Omental fat pad (tissue), 4 donors: ENCODE measurements at places on chromosomes 7 and 10.

- DNase-seq = no peak
Measured at GRCh38 chr10:121702351-121703320, 104.4 kb upstream of the FGFR2 start.

GRCh38 chr10:124596116-124596785 lies 134.6 kb downstream of the LHPP start:
- no peak for DNase-seq

- DNase-seq = no peak
Measured at GRCh38 chr7:36391436-36392198, 2.0 kb downstream of the ANLN start.

GRCh38 chr10:30691639-30692015 lies 62.1 kb upstream of the LYZL2 start:
- no peak for DNase-seq

DNA sequence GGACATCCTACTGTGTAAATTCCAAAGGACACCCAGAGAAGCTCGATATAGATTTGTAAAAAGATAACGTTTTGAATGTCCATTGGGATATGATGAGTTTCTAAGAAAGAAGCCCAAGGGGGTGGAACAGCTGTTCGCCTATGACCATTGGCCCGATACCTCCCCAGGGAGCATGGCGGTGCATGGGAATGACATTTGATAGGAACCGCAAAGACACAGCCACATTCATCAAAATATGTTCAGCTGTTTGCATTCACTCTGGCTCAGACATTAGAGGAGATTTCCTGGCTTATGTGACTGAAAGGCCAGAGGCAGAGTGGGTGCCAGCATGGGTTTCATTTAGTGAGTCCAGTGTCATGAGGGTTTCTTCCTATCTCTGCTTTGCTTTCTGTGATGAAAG lies 56.0 kb upstream of the BAIAP2L1 start:
- DNase-seq = no peak

- DNase-seq = no peak
Measured at GRCh38 chr7:158394936-158395335, 192.7 kb downstream of the PTPRN2 start.

GRCh38 chr10:100895346-100895745 lies 17.4 kb upstream of the SLF2 start:
- DNase-seq = no peak

GRCh38 chr7:74398426-74398825 lies 55.3 kb upstream of the GTF2IRD1 start:
- DNase-seq = no peak

DNA sequence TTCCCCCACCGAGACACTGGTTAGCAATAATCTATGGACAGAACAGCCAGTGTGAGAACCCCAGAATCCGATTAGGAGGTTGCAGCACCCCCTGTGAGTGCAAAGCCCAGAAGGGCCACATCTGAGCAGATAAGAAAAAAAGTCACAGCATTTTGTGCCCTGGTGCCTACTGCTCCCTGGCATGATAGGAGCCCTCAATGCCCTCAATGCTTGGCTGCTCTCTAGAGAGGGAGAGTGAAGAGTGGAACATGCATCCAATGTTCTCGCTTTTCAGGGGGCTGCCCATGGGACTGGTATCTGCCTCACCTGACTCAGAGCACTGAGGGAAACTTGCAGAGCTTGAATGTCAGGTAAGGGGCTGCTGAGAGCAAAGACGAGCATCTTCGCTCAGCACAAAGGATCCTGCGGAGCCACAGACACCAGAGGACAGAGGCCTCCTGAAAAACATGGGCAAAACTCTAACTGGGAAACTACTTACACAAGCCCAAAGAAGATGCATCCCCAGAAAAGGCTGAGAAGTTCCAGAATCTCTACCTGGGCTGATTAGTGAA lies 98.0 kb upstream of the FAM20C start:
- no peak for DNase-seq

- no peak for DNase-seq
Measured at GRCh38 chr10:116070743-116071320, 202.2 kb downstream of the GFRA1 start.

DNA sequence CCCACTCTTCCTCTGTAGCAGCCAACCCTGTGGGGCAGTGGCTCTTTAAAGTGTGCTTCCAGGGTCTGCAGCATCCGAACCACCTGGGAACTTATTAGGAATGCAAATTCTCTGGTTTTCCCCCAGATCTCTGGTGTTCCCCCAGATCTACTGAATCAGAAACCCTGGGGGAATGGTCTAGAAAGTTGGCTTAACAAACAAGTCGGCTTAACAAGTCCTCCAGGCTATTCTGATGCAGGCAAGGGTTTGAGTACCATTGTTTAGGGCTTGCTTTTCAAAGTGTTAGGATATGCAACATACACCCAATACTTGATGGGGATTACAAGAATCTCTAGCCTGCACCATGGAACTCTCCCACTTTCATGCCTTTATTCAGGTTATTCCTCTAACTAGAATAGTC lies 126.3 kb downstream of the RALA start:
- no peak for DNase-seq

GRCh38 chr10:36802490-36803153 lies 322.8 kb upstream of the ANKRD30A start:
- no peak for DNase-seq

- no peak for DNase-seq
Measured at GRCh38 chr7:96131525-96131924, 190.4 kb downstream of the SLC25A13 start.

GRCh38 chr7:116984917-116985316 lies 31.6 kb downstream of the ST7 start:
- no peak for DNase-seq

DNA sequence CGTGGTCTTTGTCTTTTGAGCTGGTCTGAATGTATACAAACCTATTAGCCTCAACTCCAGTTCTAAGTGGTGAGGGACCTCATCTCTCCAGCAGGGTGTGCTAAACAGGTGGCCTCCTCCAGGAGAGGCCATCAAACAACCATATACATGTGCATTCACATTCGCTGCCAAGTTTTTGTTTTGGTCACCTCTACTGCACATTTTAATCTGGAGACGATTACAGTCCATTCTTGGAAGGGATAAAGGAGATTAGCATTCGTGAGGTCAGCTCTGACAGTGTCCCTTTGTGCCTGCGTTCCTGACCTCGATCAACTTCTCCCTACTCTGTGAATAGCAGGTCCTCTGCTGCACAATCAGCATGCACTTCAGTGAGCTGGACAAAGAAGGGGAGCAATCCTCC lies 60.8 kb downstream of the RHOBTB1 start:
- DNase-seq = no peak

- DNase-seq = no peak
Measured at GRCh38 chr10:132850246-132850645, 64.3 kb upstream of the NKX6-2 start.

- no peak for DNase-seq
Measured at GRCh38 chr7:111855161-111855841, 293.0 kb upstream of the IMMP2L start.

DNA sequence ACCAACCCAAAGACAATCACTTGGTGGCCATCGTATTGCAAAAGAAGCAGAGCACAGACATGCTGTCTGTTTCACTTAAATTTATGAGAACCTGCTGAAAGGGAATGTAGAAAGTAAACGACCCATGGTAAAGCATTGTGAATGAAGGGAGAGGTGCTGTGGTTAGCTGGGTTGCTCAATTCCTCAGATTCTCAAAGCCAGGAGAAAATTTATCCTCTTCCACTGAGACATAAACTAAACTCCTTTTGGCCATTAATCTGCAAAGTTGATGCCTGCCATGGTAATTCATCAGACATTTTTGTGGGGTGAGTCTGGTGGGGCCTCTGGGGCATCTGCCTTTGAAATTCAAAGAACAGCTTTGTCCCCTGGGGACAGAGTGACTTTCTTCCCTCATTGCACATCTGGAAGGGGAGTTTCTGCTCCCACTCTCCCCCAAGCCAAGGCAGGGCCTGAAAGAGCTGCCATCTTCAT lies 951.0 kb downstream of the LRMDA start:
- no peak for DNase-seq

DNA sequence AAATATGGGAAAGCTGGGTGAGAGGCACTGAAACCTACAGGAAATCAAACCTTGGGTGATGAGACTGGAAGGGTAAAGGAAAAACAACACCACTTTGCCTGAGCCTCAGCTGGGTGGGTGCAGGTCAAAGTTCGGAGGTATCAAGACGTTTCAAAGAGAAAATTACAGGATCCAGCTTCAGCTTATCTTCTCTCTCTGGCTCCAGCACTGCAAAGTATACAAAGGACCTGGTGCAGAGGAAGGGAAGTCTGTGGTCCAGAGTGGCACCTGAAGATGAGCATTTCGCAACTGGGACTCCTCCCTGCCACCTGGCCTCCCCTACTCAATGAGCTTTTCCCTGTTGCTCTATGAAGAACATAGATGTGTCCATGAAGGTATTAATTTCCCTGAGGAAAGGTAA lies 6.4 kb upstream of the FXYD4 start:
- no peak for DNase-seq

DNA sequence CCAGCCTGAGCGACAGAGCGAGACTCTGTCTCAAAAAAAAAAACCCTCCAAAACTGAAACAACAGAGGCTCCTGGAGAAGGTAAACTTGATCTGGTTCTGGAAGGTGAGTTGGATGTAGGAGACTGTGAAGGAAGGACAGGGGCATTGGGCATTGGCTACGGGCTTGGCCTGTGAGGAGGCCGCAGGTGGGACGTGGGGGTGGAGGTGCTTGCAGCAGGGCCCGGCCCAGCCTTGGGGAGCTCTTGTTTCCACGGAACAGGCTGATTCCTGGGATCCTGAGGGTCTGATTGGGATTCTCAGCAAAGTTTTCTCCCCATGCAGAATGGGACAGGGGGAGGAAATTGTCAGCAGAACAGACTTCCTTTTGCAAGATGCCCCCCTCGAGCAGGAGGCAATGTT lies 30.6 kb downstream of the IL15RA start:
- no peak for DNase-seq

GRCh38 chr10:70324951-70325781 lies 41.4 kb upstream of the NPFFR1 start:
- DNase-seq = no peak

GRCh38 chr7:74101061-74101681 lies 17.6 kb downstream of the LIMK1 start:
- DNase-seq = no peak

DNA sequence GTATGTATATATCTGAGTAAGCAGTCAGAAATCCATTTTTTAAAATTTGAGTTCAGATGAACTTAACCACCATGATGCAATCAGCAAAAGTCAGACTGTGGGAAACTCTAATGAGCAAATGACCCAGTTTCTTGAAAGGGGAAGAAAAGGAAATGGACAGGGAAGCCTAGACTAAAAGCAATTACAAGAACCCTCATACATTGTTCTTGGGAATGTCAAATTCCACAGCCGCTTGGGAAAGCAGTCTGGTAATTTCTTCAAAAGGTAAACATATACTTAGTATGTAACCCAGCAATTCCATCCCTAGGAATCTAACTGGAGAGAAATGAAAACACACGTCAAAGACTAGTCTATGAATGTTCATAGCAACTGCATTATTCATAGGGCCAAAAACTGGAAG lies 16.4 kb upstream of the FOXK1 start:
- DNase-seq = no peak

DNA sequence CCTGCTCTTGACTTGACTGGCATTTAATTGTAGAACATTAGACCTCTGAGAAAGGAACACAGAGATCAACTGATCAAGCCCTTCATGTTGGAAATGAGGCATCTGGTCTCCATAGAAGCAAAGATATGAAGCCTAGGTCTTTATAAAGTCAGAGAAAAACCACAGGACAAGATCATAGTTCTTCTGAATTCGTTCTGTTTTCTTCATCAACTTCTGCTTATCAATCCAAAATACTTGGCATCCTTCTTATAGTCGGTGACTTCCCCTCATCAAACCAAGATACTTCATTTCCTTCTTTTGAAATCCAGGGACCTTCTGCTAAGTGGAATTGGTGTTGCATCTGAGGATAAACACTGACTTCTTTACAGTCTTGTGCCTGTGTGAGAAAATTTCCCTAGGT lies 77.1 kb upstream of the PRKCQ start:
- no peak for DNase-seq

GRCh38 chr7:139916717-139917395 lies 87.8 kb downstream of the TBXAS1 start:
- no peak for DNase-seq

GRCh38 chr7:47881256-47881655 lies 67.0 kb downstream of the PKD1L1 start:
- DNase-seq = no peak

GRCh38 chr7:24914465-24914859 lies 65.5 kb downstream of the OSBPL3 start:
- no peak for DNase-seq

- no peak for DNase-seq
Measured at GRCh38 chr7:113424185-113424817, 305.9 kb upstream of the SMIM30 start.

- DNase-seq = no peak
Measured at GRCh38 chr10:131313377-131313776, 1.9 kb upstream of the TCERG1L start.

DNA sequence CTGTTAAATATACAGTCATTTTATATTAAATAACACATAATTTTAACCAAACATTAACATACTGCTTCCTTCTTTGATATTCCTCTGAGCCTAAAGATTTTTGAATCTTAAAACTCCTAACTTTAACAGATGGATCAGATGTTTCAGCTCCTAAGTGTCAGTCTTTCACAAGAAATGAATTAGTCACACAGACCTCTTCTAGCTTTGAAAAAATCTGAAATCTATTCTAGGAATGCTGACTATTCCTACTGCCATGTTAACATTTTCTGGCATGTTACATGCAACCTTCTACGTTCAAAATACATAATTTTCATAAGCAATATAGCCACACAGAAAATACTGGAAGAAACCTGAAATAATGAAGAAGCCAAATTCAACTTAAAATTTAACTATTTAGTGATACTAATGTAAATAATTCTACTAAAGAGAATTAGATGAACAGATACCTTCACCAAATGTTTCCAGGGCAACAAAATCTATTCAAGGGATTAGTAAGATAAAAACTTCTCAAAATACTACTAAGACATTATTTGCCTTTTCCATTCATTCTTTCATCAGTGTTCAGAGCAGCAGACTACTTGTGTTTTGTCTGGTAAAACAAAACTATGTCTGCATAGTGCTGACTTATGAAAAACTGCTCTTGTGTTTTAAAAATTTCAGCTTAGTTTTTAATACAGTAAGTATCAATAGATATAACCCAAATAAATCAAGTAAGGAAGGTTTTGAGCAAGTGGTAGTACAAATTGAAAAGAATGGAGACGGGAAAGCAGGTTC lies 9.2 kb downstream of the JMJD1C start:
- DNase-seq = no peak

- DNase-seq = no peak
Measured at GRCh38 chr7:158911145-158911544, 54.8 kb downstream of the DYNC2I1 start.
